Activated T-helper 2 cell treated with anti-CD3 and anti-CD28 coated beads, Interferon-gamma antibody, Interleukin-2, Interleukin-4, amounts not matched to agents 10 μg/mL and 5 μg/mL and 100 μg/mL, durations not matched to agents 14 hours and 24 hours and 36 hours (primary cell): ENCODE measurements at places on chromosomes 7 and 10. TPM values are rescaled to one million over a fixed set of nuclear protein-coding genes. Genes with fewer than 3 reads are reported as not detected.

Gene CYP3A7
- total RNA-seq: not detected in 2 replicates

Gene GRID2IP
- total RNA-seq: 0.18 and 0.23 TPM in 2 replicates

Gene HABP2
- total RNA-seq: not detected in 2 replicates

Gene PDE6C
- not detected in 2 replicates for total RNA-seq

Gene GBX1
- total RNA-seq: not detected in 2 replicates

Gene SLC29A4
- total RNA-seq: 0.73 and 1.7 TPM in 2 replicates

Gene ACSM6
- total RNA-seq: not detected in 2 replicates

Gene CASTOR2
- total RNA-seq: 5.7 and 7.1 TPM in 2 replicates

Gene SH2D4B
- total RNA-seq: 0.05 TPM in 1 of 2 replicates, not detected in the other

Gene OR9A2
- 0.30 TPM in 1 of 2 replicates, not detected in the other for total RNA-seq

Gene OR2A5
- not detected in 2 replicates for total RNA-seq

Gene SPDYE9
- not detected in 2 replicates for total RNA-seq

Gene TMEM229A
- not detected in 2 replicates for total RNA-seq

Gene OR2A42
- 0.09 TPM in 1 of 2 replicates, not detected in the other for total RNA-seq

Gene IL2RA
- total RNA-seq: 1,777 and 1,808 TPM in 2 replicates

Gene SLC39A12
- total RNA-seq: not detected in 2 replicates
